ENCODE measurements at places on chromosomes 1 and 21. TPM values are rescaled to one million over a fixed set of nuclear protein-coding genes. Genes with fewer than 3 reads are reported as not detected.

GRCh38 chr1:33660244-33660643 lies 187.8 kb downstream of the ZSCAN20 start:
- DNase-seq: no peak

DNA sequence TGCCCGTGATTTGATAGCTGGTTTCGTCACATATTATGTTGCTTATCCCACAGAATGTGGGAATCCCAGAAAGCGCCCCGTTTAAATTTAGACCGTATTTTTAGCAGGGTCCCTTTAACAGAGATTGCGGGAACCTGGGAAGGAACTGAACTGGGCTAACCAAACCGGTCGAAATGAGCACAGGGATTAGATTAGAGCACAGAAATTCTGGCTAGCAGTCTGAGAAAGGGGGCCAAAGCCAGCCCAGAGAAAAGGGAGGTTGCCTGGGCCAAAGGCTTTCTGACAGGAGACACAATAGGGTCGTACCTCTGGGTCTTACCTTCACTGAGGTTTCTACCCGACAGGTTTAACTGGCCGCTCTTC lies 327 bp downstream of the LRRC40 start:
- no peak for DNase-seq

ARHGEF16 gene
- polyA plus RNA-seq: 0.19 TPM

- DNase-seq: peak; percentile 28
Observed at GRCh38 chr1:92244376-92244775, 26.7 kb downstream of the C1orf146 start.

RYR2 gene
- not detected for polyA plus RNA-seq

OR2T33 gene
- polyA plus RNA-seq: not detected

DNA sequence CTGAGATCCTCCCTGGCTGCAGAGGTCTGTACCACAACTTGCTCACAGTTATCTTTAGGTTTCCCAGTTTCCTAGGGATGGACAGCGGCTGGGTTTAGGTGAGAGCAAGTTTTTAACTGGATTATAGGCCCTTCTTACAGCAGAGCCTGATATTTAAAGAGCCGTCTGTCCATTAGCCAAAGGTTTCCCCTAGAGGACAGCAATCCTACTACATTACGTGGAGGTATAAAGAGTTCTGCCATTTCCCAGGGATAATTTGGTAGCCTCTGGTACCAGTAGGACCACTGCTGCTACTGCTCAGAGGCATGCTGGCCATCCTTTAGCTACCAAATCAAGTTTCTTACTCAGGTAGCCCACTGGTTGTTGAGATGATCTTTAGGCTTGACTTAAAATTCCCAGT lies 21.9 kb upstream of the FCGR2A start:
- DNase-seq: no peak

DNA sequence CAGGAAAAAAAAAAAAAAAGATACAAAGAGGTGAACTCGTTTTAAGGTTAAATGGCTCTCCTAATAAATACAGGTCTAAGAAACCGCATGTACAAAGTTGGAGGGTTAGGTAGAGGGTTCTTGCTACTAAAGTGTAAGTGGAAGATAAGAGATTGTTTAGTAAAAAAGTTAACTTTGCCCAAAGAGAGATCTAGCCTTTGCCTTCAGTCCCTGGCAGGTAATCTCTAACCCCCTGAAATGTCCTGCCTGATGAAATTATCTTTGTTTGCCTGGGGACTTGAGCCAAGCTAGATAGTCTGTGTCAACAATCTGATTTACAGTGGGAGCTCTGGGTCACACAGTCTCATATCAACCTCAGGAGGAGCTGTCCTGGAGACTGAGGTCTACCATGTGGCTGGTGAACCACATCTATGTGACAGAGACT lies 57.6 kb downstream of the TRIM33 start:
- DNase-seq: no peak

DNA sequence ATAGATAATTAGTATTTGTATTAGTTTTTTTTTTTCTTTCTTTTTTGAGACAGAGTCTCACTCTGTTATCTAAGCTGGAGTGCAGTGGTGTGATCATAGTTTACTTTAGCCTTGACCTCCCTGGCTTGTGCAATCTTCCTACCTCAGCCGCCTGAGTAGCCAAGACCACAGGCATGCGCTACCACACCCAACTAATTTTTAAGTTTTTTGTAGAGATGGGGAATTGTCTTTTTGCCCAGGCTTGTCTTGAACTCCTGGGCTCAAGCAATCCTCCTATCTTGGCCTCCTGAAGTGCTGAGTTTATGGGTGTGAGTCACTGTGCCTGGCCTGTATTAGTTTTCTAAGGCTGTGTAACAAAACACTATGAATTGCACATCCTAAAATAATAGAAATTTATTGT lies 58.3 kb downstream of the MSH4 start:
- peak; percentile 53 for DNase-seq

DNA sequence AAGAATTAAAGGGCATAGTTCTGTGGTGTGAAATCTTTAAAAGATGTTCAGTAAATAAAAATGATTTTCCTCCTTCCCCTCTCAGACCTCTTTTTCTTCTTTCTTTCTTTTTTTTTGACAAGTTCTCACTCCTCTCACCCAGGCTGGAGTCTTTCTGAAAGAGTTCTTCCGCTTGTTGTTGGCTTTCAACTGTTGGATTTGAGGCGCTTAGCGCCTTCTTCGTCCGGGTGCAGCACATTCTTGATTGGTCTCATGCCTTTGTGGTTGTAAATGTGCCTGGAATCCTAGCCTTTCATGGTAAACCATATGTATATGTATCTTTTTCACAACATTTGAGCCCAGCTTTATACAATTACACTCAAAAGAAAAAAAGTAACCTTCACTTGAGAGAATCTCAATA lies 980 bp upstream of the METTL18 start:
- no peak for DNase-seq

PPP1R12B gene
- 8.5 TPM for polyA plus RNA-seq

- no peak for DNase-seq
Observed at GRCh38 chr1:184114818-184115398, 63.4 kb downstream of the TSEN15 start.

TEDDM1 gene
- polyA plus RNA-seq: not detected

RNF186 gene
- polyA plus RNA-seq: not detected

GRCh38 chr21:15872236-15872635 lies 142.5 kb downstream of the USP25 start:
- no peak for DNase-seq

GRCh38 chr1:156165083-156165482 lies 11.7 kb downstream of the SEMA4A start:
- peak; percentile 48 for DNase-seq

- DNase-seq: no peak
Observed at GRCh38 chr1:49052102-49052501, 275.4 kb upstream of the BEND5 start.

GRCh38 chr1:160575112-160575664 lies 4.1 kb downstream of the CD84 start:
- no peak for DNase-seq

DNA sequence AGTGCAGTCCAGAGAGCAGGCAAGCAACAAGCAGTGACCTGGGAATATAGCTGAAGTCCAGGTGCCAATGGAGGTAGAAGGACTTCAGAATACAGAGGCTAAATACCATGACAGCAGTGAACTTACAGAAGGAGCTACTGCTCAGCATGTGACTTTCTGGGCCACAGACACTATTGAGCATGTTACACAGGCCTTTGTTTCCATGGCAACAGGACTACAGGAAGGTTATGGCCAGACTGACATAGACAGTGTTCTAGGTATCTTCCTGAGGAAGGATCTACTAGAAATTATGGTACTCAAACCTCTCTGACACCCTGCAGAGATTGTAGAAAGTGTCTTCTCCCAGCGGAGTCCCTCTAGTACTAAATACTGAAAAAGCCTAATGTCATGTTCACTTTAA lies 11.0 kb downstream of the OR2M5 start:
- no peak for DNase-seq

DNA sequence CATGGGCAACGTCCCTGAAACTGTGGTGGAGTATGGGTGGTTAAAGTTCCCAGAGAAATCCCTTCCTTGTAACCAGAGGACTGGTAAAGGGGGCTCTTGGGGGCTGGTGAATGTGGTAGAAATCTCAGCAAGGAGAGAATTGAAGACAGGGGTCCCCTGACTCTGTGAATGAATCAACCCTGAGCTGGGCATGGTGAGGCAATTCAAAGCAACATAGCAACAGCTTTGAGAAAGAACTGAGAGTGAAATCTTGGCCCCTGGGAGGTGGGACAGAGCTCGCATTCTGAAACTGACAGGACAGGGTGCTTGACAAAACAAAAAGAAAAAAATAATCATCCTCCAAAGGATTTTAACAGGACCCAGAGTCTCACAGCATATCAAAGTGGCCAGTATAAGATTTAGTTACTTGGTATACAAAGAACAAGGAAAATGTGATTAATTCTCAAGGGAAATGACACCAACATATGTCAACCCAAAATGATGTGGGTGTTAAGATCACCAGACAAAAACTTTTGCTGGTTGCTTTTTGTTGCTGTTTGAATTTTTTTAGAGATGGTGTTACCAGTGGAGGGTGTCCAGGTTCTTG lies 11.7 kb upstream of the SUMO3 start:
- no peak for DNase-seq

GRCh38 chr1:243734308-243734695 lies 115.7 kb downstream of the AKT3 start:
- peak; percentile 17 for DNase-seq

DNA sequence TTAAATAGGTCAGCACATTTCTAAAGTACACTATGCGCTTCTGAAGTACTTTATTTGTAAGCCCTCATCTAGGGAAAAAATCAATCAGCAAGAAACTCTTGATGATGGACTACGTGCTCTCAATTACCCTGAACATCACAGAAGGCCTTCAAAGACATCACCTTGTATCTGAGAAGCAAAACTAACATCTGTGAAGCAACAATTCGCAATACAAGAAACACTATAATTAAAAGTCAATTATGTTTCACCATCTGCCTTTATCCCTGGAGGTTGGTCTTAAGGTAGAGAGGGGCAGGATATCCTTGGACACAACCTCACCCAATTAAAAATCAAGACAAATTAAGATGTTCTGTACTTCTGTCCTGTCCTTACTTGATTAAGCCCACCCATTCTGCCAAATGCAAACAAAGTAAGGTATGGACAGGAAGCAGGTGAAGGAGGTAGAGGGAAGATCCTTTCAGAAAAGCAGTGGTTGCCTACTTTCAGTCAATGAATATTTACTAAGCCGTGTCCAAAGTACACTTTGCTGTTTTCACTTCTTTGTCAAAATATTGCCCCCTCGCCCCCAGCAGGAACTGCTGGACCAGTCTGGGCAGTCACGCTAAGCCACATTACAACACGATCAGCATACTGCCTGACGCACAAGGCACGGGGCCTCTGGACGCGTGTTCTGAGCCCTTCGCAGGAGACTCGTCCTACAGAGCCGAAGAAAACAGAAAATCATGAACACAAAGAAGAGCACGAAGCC lies 887 bp downstream of the SLC19A2 start:
- DNase-seq: peak; percentile 82

DNA sequence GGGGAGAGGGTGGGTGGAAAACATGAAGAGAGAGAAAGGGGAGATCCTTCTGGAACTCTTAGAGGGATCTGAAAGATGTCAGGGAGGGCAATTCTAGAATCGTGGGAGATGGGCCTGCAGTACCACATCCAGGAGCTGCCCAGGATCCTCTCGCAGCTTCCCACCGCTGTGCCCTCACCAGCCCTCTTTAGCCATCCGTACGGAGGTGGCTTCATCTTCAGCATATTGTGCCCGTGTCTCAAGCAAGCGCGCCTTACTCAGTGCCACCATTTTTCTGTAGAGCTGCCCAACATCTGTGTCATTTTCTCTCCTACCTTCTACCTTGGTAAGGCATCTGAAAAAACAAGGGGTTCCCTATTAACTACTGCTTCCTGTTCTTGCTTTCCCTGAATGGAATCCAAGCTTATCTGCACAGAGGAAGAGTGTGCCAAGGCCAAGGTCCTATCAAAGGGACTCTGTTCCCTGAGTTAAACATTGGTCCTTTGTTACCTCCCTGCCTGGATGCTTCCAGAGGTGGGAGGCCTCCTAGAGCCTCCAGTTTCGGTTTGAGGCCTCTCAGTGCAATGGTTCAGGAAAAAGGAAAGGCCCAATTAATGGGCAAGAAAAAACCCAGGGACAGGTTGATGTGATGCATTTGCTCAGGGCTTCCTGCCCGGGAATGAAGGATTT lies 23.2 kb downstream of the C1orf116 start:
- DNase-seq: no peak

- DNase-seq: no peak
Observed at GRCh38 chr1:90435351-90435750, 281.8 kb downstream of the BARHL2 start.

- no peak for DNase-seq
Observed at GRCh38 chr1:115879977-115880376, 39.1 kb upstream of the NHLH2 start.

DNA sequence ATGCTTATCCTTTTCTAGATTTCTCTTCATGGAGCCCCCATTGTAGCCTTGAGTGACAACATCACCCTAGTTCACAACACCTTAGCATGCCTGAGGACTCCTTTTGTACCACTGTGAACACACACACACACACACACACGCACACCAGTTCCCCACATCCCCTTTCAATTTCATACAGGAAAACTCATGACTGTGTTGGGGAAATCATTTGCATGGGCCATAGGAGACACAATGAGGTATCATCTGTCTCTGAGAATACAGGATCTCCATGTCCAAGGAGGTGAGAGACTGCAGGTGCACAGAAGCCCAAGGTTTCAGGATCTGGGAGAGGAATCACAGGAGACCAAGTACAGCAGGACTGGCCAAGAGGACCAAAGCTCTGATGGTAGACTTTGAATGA lies 119.7 kb downstream of the TPTE start:
- DNase-seq: no peak

DNA sequence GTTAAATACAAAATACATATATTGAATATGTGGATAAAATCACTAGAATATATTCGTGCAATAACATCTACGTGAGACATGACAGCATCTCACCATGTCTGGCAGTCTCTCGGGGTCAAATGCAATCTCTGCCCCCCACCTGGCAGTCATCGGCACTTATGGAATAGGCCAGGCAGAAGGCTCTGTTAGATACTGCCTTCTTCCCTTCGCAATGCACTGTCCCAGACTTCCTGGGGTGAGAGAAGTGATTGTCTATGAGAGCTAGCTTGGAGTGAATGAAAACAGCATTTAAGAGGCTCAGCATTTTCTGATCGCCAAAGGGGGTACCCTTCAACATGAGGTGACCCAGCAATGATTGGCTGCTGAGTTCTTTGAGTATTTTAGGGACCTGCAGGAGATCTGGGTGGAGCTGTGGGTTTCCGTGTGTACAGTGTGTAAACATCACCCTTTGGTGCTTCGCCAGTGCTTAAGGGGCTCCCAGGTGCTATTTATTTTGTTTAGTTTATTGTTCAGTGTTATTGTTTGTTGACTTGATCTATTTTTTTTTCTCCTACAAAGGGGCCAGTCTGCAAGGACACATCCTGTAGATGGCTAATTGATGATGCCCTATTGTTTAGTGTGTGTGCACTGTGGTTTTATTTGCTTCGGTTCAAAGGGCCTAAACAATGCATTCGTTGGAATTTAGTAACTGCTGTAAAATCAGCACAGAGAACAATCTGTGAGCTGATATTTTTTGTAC lies 10.2 kb downstream of the ERG start:
- no peak for DNase-seq

GBP7 gene
- polyA plus RNA-seq: not detected
